ENCODE measurements at places on chromosomes 11 and 22. TPM values are rescaled to one million over a fixed set of nuclear protein-coding genes. Genes with fewer than 3 reads are reported as not detected.
A peak's percentile ranks its signal among the peaks of the same experiment; 100 is the strongest.

Gene SMIM35
- not detected for total RNA-seq

Gene SESN3
- total RNA-seq = 30.5 TPM

Gene HBG1
- total RNA-seq = not detected

Gene SLC22A8
- total RNA-seq = not detected

Gene THY1
- 515 TPM for total RNA-seq

DNA sequence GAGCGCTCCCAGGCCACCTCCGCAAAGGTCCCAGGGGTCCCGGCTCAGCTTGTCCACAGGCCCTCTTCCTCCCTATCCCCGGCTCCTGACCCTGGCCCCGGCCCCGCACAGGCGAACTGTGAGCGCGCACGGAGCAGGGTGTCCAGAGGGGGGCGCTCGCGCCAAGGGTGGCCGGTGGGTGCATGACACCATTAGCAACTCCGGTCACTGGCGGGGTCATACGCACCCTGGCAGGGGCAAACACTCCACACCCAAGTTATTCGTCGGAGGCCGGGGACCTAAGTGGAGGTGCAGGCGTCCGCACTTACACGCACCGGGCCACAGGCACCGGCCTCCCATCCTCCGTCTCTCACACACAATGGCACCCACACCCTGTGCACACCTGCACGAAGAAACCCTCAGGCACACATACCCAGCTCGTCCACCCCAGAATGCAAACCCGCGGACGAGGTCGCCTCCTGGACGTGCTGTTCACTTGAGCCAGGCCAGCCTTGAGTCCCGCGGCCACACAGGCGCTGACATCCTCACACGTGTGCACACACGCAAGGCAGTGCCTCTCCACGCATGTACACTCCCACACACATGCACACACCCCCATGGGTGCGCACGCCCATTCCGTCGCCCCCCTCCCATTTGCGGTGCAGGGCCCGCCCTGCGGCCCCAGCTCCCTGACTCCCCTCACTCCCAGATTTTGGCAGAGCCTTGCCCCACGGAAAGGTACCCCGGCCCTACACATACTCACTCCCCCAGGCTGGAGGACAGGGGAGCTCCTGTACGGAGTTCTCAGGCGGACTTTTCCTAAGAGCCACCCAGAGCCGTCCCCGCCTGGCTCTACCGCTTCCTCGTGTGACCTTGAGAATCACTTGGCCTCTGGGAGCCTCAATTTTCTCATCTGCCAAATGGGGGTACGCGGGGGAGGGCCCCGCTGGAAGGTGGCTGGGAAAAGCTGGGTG, at the start of gene RASGRP2:
Gene RASGRP2, minus strand, starts transcription at position 552 of the 953 bp plus-strand sequence. CDS start 1,276 bp downstream, outside the sequence.
- peak; percentile 81 for DNase-seq

DNA sequence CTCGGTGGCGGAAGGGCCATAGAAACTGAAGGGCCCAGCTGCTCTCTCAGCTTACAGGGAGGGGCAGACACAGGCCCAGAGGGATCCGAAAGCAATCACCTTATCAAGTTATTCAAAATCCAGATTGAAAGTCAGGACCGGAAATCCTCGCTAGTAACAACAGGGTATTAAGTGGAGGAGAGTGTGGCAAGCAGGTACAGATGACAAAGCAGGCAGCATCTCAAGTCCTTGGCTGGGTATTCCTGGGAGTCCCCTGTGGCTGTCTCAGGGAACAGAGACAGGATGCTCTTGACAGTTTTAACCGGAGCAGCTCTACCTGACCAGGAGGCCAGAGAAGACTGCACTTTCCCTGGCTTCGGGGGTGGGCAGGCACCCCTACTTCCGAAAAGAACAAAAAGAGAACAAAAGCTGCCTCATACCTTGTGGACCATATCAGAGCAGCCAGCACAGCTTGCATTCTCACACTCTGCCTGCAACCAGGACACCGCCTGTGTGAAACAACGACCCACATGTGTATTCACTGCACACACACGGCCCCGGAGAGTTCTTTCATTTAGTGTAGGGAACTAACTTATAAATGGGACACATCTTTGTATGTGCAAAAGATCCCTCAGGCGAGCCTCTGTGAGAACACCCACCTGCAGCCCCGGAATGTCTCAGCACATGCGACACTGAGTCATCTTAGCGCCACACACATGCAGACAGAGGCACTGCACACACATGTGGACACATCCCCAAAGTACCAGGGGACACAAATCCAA, 78.3 kb downstream of the MICAL3 start:
- DNase-seq = no peak

DNA sequence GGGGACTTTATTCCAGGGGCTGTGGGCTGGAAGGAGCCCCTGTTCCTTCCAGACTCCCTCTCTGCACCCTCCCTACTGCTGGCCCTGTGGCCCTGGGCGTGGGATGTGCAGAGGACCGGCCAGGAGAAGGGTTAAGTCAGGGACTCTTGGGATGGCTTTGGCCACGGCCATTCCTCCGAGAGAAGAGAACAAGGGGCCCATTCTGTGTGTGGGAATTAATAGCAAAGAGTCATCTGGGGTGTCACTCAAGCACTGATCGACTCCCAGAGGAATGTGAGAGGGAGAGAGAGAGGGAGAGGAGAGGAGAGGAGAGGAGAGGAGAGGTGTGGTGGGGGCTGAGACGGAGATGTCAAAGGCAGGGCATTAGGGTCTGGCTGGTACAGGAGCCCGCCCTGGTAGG, 14.2 kb upstream of the SOX10 start:
- no peak for DNase-seq

GRCh38 chr22:41799486-41800347, 762 bp upstream of the CCDC134 start:
- peak; percentile 43 for DNase-seq

GRCh38 chr22:37166675-37167066, 17.0 kb upstream of the IL2RB start:
- DNase-seq = peak; percentile 84
